ENCODE measurements at places on chromosomes 16 and 17. TPM values are rescaled to one million over a fixed set of nuclear protein-coding genes. Genes with fewer than 3 reads are reported as not detected.

Gene TMEM238L
- total RNA-seq: not detected

Gene SEPTIN12
- not detected for total RNA-seq

Gene HCFC1R1
- total RNA-seq: 21.2 TPM

Gene KRT28
- not detected for total RNA-seq

Gene SSTR5
- not detected for total RNA-seq

Gene CHST4
- total RNA-seq: not detected

Gene SOX8
- not detected for total RNA-seq

Gene BEAN1
- total RNA-seq: 0.29 TPM

Gene ACAP1
- total RNA-seq: not detected

Gene PPP1R27
- not detected for total RNA-seq

Gene GUCY2D
- total RNA-seq: not detected

Gene BCAR1
- 66.9 TPM for total RNA-seq

- DNase-seq: no peak
Observed at GRCh38 chr16:54070789-54071343, 215.7 kb downstream of the IRX3 start.

DNA sequence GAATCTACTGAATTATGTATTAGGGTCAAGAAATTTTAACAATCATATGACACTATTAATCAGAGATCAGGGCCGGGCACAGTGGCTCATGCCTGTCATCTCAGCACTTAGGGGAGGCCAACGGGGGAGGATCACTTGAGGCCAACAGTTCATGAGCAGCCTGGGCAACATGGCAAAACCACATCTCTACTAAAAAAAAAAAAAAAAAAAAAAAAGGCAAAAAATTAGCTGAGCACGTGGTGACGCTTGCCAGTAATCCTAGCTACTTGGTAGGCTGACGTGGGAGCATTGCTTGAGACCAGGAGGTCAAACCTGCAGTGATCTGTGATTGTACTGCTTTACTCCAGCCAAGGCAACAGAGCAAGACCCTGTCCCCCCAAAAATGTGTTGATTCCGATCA lies 52.5 kb upstream of the CLEC3A start:
- peak; percentile 39 for DNase-seq

GRCh38 chr16:67213197-67214019 lies 13.5 kb upstream of the TMEM208 start:
- no peak for DNase-seq

GRCh38 chr16:85141491-85142128 lies 29.3 kb upstream of the CIBAR2 start:
- peak; percentile 26 for DNase-seq

- DNase-seq: no peak
Observed at GRCh38 chr16:81096715-81097208, 567 bp upstream of the GCSH start.

DNA sequence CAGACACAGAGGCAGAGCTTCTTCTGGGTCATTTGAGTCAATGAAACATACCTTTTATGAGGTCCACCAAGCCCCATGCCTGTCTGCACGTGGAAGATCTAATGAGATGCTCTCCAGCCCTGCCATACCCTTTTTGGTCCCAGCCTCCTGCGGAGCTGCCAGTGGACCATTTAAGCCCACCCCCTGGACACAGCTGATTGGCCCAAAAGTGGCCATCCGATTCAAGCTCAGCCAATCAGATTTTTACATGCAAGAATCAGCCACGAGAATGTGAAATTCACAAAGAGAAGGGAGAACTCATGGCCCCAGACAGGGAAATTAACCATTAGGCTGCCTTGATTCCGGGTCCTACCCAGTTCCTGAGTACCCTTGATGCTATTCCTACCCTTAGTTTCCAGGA lies 231.0 kb upstream of the EEF2KMT start:
- DNase-seq: no peak

- DNase-seq: no peak
Observed at GRCh38 chr17:32722733-32723132, 154.2 kb downstream of the MYO1D start.

DNA sequence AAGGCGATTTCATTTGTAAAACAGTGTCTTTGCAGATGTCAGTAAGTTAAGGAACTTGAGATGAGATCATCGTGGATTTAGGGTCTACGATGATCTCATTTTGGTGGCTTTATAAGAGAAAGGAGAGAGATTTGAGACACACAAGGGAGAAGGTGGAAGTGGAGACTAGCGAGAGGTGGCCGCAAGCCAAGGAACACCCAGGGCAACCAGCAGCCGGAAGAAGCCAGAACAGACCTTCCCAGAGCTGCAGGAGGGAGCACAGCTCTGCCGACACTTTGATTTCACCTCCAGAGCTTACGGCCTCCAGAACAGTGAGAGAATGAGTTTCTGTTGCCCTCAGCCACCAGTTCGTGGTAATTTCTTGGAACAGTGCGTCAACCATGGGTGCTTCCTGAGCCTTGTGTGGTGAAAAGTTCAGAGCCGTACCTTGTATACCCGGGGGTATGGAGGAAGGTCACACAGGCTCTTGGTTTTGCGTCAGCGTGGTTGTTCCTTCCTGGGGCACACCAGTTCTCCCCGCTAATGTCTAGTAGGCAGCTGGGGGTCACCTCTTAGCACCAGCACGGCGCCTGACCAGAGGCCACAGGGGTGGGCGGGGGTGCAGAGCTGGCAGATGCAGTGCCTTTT lies 12.9 kb upstream of the SEC14L1 start:
- DNase-seq: no peak

DNA sequence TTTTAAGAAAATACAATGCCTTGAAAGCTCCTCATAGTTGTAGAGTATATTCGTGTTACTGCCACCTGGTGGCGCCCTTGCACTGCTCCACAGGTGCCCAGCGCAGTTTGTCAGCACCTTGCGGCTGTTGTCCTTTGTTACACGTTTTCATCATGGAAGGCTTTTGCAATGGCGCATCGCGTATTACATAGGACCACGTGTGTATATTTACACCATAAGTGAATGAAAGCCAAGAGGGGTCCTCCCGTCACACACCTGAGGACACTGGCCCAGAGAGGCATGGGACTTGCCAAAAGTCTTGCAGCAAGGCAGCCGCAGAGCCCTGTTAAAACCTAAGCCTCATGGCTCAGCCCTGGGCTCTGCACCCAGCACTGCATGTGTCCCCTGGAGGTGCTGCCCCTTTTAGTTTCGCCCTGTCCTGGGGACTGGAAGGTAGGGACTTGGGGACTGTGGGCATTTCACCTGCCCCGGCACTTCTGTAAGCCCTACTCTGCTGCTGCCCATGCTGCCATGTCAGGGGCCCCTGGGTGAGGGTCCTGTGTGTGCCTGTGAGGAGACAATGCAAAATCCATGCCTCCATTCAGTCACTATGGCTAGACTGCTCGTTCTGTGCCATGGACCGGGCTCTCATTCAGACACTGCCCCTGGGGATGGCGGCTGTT lies 24.3 kb downstream of the POLR3E start:
- DNase-seq: peak; percentile 96

GRCh38 chr16:84922351-84923120 lies 88.8 kb downstream of the ZDHHC7 start:
- DNase-seq: no peak

- DNase-seq: no peak
Observed at GRCh38 chr16:65964752-65965151, 401.7 kb upstream of the CDH5 start.

- DNase-seq: no peak
Observed at GRCh38 chr16:62965831-62966230, 929.6 kb upstream of the CDH8 start.

DNA sequence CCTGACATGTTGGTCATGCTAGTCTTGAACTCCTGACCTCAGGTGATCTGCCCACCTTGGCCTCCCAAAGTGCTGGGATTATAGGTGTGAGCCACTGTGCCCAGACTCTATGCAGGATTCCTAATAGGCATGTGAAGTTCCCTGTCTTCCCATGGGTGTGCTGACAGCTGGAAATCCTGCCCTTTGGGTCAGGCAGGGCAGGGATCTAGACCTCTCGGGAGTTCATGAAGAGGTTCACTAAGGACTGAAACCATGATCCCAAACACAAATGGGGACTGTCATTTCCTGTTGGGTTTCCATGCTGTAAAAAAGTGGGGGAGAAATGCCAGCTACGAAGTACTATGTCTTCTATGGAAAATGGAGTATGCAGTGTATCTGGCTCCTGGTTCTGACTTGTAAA lies 52.1 kb downstream of the HIC1 start:
- no peak for DNase-seq

- DNase-seq: no peak
Observed at GRCh38 chr16:9297437-9298113, 206.1 kb downstream of the HAPSTR1 start.

DNA sequence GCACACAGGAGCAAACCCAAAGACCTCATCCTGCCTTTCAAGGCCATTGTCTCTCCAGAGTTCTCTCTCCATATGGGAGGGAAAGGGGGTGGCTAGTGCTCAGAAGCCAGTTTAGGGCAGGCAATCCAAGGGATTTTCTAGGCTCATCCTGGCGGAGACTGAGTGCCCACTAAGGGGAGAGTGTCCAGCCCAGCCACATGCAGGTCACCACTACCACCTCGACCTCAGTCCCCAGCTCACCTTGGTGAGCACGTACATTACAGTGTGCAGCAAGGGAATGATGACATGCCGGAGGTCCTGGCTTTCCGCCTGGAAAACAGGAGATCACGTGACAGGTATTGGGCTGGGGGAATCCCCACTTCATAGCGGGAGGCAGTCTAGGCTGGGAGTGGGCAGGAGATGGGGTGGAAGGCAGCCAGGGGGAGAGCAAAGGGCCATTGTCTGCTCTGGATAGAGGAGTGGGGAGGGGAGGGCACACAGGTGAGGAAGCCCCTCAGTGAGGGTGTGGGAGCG lies 29.9 kb downstream of the PIK3R6 start:
- peak; percentile 65 for DNase-seq
